ENCODE measurements at places on chromosomes 12 and 14.

- no peak for DNase-seq
These were observed 119.7 kb downstream of the FBXL14 start for GRCh38 chr12:1474574-1475153.

- no peak for DNase-seq
These were observed 3.6 kb downstream of the COQ6 start for GRCh38 chr14:73953731-73954130.

DNA sequence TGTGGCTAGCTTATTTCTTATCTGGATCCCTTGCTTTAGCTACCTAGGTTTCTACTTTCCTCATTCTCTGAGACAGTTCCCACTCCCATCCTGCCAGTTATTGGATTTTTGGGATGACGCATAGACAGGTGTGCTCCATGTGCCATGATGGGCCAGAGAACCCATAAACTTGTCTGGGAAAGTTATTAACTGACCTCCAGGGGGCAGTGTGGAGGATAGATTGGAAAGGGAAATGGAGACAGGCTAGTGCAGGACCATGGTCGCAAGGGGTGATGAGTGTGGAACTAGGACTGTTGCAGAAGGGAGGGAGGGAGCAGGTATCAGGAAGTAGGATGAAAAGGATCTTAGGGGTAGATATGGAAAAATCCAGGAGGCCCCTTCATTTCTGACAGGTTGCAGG, 80.3 kb downstream of the ESRRB start:
- peak; percentile 75 for DNase-seq

GRCh38 chr14:95146079-95146771, 11.1 kb downstream of the DICER1 start:
- DNase-seq = no peak

DNA sequence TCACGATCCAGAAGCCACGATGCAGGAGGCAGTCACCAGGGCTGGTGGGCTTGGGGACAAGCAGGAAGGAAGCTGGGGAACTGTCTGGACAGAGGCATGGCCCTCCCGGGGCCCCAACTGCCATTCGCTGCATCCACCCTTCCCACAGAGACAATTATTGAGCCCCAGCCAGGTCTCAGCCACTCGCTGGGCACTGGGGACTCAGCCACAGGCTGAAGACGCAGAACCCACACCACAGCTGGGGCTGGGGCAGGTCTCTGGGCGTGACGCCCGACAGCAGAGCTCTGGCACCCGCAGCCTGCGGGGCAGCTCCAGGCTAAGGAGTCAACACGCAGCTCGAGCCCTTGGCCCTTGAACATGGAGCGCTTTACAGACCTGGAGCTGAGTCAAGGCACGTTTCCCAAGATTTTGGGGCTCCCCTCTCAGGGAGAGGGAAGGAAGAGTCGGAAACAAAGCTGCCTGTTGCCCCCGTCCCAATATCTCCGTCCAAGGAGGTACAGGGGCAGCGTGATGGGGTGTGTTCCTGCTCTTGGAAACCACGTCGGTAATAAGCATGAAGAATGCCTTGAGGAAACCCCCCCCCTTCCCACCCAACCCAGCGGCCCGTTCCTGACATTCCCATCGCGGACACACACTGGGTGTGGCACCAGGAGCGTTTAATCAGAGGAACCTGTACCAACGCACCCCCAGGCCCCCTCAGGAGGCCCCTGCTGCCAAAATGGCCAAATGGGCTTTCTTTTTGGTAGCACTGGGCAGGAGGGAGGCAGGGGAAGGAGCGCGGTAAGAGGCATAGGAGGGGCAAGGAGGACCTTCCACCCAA, 6.7 kb downstream of the RIMBP2 start:
- DNase-seq = peak; percentile 3

DNA sequence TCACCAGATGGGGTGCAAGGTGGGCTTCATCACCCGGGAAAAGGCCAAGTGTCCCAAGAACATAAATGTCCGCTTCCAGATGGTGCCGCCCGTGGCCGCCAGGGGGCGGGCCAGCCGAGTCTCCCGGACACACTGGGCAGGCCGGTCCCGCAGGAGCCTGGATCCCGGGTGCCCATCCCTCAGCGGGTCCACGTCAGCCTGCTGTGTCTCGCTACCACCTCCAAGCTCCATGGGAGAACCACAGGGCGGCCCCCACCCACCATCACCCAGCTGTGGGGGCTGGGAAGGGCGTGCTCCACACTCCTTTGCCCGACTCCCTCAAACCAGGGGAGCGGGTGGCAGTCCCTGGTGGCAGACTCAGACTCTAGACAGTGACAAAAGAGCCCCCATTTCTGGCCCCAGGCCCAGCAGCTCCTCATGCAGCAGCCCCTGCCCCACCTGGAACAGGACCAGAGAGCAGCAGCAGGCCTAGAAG, 22.0 kb upstream of the NUDT14 start:
- peak; percentile 80 for DNase-seq

DNA sequence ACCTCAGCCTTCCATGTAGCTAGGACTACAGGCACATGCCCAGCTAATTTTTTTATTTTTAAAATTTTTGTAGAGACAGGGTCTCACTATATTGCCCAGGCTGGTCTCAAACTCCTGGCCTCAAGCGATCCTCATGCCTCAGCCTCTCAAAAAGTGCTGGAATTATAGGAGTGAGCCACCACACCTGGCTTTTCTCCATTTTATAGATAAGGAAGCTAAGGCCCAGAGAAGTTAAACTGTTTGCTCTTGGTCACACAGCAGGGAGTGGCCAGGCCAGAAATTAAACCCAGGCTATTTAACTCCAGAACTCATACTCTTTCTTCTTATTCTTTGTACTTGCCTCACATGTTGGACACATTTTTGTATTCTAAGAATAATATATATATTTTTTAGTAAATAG, 16.5 kb downstream of the UBE3B start:
- no peak for DNase-seq

DNA sequence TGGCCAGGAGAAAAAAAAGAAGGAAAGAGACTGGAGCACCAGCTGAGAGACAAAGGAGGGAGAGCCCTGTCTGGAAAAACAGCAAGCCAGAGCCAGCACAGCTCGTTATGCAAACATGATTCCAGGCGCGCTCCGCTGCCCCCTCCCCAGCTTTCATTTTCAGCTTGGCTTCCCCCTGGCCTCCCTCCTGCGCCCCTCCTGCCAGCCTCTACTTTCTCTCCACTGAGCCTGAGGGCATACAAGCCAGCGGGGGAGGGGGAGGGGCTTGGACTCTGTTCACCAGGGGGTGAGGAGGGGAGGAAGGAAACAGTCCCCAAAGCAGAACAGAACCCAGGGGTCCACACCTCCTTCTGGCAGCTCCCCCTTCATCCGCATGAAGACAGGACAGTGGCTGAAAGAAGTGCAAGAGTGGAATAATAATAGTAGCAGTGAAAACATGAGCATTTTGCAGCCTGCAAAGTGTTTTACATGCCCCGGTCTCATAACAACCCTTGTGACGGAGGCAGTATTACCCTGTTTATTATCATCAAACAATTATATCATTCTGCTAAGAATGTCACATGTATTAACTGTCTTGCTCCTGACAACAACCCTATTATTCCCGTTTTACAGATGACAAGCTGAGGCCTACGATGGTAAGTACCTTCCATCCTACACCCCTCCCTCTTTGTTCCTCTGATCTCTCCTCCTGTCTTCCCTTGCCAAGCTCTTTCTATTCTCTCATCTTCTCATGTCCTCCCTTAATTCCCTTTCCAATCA, 24.2 kb downstream of the SMUG1 start:
- DNase-seq = no peak

GRCh38 chr14:101377069-101377468, 184.2 kb upstream of the DIO3 start:
- no peak for DNase-seq

- peak; percentile 12 for DNase-seq
These were observed 747.3 kb downstream of the NRXN3 start for GRCh38 chr14:78917462-78917861.

- no peak for DNase-seq
These were observed 206.6 kb upstream of the RTL1 start for GRCh38 chr14:101109981-101110728.

- no peak for DNase-seq
These were observed 1.1 kb upstream of the STK38L start for GRCh38 chr12:27243006-27243405.

- no peak for DNase-seq
These were observed 39.6 kb downstream of the CDKL1 start for GRCh38 chr14:50357124-50357523.

- DNase-seq = peak; percentile 5
These were observed 194.8 kb upstream of the C14orf180 start for GRCh38 chr14:104384776-104385071.

GRCh38 chr14:72060460-72060859, 128.2 kb downstream of the RGS6 start:
- no peak for DNase-seq

- DNase-seq = no peak
These were observed 269.8 kb downstream of the ATP23 start for GRCh38 chr12:58211211-58211610.

GRCh38 chr14:55470025-55470424, 29.6 kb upstream of the TBPL2 start:
- no peak for DNase-seq

GRCh38 chr14:88911809-88912208, 87.4 kb downstream of the TTC8 start:
- no peak for DNase-seq

DNA sequence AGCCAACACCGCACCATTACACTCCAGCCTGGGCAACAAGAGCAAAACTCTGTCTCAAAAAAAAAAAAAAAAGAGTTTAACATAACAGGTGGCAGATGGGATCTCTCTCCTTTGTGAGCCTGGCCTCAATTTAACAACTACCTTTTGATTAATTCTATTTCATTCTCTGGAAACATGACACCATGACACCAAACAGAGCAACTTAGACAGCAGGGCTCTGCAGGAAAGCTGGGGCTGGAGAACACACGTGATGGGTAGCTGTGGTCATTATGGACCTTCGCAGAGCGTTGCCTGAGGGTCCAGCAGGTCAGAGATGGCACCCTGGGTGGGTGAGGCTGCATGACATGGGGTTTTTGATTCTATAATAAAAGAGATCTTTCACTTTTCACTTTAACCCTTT, 1.7 kb upstream of the DGLUCY start:
- DNase-seq = no peak

DNA sequence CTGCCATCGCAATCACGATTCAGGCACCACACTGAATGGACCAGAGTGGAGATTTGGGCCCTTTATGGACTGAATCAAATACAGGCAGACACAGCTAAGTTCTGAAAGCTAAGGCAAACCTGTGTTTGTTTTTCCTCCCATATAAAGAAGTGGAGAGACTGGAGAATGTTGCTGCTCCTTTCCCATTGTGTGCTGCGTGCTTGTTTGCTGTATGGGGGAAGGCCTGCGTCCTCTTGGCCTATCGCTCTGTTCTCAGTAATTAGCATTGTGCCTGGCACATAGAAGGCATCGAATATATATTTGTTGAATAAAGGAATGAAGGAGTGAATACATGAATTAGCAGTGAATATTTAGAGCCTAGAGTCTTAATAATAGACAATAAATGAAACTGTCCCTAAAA, 12.4 kb downstream of the ST8SIA1 start:
- DNase-seq = no peak

DNA sequence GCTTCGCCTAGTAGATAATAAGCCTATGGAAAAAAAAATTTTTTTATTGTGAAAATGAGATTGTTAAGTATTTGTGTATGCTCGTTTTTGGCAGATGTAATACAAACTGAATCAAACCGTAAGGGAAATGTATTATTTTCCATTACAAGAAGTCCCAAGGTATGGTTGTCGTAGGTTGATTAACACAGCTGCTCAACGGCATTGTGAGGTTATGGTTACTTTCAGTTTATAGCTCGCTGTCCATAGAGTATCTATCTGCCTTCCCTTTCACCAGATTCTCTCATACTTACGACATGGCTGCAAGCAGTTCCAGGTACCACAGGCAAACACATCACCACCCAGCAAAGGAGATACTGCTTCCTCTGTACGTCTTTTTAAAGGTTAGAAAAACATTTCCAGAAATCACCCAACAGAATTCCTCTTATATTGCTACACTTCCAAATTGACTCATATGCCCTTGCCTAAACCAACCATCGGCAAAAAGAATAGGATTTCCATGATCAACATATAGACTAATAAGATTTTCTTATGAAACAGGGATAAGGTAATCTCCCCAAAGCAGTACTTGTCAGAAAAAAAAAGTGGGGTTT, 338.6 kb downstream of the SYT1 start:
- no peak for DNase-seq

DNA sequence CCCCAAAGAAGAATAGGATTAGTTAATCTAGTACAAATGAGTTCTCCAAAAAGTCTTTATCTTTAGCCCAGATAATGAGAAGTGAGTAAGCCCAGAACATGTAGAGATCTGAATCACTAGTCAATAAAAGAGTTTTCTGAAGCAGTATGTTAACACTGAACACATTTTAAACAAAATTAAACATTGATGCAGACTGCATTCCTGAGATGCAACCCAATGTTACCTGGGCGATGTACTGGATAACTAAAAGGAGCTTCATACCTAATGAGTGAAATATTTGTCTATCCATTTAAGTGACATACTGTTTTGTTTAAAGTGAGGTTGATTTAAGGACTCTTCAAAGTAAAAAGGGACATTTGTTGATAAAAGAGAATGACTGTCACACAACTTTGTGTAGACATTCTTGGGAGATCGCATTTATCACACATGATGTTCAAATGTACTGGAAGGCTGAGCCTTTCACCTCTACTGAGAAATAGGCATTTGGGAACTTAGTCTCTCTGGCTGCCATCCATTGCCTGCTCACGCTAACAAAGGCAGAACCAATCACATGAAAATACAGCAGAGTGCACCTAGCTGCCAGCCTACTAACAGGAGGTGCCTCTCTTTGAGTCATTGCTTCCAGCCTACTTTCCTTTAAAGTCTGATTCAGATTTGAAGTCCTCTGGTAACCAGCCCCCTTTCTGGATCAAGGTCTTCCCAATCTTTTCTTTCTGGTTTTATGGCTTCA, 287.7 kb downstream of the BTG1 start:
- DNase-seq = no peak

- no peak for DNase-seq
These were observed 44.4 kb downstream of the BICD1 start for GRCh38 chr12:32151086-32151485.

DNA sequence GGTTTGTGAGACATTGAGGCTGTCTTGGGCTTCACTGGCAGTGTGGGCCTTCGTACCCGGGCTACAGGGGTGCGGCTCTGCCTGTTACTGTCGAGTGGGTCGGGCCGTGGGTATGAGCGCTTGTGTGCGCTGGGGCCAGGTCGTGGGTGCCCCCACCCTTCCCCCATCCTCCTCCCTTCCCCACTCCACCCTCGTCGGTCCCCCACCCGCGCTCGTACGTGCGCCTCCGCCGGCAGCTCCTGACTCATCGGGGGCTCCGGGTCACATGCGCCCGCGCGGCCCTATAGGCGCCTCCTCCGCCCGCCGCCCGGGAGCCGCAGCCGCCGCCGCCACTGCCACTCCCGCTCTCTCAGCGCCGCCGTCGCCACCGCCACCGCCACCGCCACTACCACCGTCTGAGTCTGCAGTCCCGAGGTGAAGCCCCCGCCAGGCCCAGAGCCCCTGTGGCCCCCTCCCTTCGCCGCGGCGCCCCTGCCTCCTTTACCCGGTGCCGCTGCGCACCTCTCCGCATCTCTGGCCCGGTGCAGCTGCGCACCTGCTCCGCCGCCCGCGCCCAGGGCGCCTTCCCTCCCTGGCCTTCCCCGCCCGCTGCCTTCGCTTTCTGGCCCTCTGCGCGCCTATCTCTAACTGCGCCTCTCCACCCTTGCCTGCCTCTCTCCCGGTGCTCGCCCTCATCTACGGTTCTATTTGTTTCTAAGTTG, at the start of gene ENO2:
Gene ENO2, plus strand, starts transcription at position 335 of the 701 bp plus-strand sequence. CDS start 1,253 bp downstream, outside the sequence.
- peak; percentile 75 for DNase-seq

All from WERI-Rb-1 (cell line).